GM20000 (cell line): ENCODE measurements at places on chromosomes 5 and 9.
A peak's percentile ranks its signal among the peaks of the same experiment; 100 is the strongest.

DNA sequence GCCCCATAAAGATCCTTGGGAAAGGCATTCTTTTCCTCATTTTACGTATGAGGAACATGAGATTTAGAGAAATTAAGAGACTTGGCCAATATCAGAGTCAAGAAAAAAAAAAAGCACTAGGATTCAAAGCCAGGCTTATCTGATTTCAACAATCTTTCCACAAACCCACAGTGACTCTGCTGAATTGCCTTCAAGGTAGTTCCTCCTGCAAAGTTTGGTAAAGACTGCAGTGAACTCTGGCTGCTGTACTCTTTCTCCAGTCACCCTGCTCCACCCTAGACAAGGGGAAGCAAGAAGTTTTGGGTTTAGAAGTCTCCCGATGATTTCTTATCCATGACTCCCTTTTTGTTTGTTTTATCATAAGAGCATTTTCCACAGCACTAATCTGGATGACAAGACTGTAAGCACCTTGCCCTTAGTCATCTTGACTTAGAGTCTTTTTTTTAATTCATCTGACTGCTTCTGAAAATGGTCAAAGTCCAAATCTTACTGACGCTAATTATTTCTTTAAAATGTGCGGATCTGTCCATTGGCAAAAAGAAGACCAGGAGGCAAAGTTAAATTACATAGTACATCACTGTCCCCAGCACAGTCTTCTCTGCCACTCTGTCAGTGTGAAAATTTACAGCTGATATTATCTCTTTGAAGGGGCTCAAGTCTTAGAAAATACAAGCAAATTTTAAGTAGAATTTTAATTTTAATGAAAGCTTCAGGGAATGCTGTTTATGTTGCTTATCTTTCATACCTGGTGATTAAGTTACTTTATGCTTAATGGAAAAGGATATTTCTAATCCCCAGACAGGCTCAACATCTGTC lies 180.1 kb downstream of the TTLL11 start:
- no peak for DNase-seq

DNA sequence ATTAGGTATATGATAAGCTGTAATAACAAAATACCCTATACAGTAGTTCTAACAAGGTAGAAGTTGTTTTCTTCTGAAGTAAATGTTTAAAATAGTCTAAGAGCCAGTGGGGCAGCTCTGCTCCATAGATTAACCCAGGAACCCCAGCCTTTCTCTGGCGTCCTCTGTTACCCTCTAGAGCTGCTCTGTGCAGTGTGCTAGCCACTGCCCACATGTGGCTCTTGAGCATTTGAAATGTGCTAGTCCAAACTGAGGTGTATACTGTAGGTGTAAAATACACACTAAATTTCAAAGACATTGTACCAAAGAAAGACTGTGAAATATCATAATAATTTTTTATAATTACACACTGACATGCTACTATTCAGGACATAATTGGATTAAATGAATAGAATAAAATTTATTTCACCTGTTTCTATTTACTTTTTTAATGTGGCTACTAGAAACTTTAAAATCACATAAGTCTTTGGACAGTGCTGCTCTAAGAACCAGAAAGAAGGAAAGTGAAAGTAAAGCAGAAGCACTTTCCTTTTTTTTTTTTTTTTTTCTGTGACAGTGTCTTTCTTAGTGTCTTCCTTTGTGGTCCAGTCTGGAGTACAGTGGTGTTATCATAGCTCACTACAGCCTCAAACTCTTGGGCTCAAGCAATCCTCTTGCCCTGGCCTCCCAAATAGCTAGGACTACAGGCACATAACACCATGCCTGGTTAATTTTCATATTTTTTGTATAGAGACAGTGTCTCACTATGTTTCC lies 39.3 kb downstream of the RAI14 start:
- DNase-seq, result no peak

DNA sequence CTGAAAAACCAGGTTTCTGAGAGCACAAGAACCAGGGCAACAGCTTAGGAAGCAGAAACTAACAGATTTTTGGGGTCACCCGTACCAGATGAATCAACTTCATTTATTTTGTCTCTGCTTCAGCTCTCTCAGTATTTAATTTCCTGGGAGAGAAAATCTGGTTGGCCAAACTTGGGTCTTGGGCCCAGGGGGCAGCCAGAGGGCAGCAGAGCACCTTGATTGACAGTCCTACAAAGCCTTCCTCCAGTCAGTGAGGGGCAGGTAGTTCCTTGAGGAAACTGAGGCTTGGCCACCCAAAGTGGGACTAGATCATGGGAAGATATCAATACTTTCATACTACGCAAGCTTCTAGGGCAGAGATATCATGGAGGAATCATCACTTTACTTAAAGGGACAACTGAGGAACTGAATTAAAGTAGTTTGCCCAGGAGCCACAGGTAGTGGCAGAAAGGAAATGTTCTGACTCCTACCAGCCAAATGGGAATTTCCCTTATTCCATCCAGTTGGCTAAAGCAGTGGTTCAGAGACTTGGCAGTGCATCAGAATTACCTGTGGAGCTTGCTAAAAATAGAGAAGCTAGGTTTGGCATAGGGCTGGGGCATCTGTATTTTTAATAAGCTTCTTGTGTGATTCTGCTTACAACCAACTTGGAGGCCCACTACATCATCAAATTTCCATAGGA lies 21.5 kb upstream of the ARHGAP26 start:
- peak; percentile 39 for DNase-seq

- DNase-seq, result no peak
Observed at GRCh38 chr9:131679261-131680020, 60.4 kb downstream of the RAPGEF1 start.

- no peak for DNase-seq
Observed at GRCh38 chr9:83715221-83715620, 7.5 kb upstream of the UBQLN1 start.

- DNase-seq, result no peak
Observed at GRCh38 chr5:59095480-59095879, 512.6 kb downstream of the RAB3C start.

- no peak for DNase-seq
Observed at GRCh38 chr9:98391867-98392266, 136.4 kb upstream of the TBC1D2 start.

DNA sequence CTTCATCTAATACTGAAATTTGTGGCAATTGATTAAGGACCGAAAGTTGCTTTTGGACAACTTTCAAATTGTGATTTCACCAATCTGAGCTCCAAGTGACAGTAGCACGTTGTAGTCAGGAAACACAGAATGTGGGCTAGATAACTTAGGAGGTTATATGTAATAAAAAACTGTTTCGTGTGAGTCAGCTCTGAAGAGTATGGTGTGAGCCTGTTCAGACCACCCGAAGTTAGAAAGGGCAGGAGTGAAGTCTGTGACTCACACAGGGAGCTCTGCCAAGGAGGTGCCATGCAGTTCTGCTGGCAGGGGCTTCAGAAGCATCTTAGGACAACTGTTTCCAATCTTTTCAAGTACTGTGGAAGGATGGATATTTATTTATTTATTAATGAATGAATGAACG lies 16.4 kb upstream of the ZBTB34 start:
- DNase-seq, result no peak

DNA sequence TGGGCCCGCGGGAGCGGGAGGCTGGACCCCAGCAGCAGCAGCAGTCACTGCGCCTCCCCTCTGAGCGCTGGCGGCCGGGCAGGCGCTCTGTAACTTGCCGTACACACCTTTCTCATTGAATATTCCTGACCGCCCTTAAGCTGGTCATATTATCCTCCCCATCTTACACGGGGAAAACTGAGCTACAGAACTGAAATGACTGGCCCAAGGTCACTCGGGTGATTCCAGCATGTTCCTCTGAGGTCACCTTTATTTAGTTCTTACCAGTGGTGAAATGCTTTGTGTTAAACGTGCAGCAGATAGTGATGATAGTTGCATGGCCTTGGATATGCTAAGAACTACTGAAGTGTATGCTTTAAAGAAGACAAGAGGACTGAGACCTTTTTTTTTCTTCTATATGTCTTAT lies 607 bp downstream of the UQCRQ start:
- no peak for DNase-seq

DNA sequence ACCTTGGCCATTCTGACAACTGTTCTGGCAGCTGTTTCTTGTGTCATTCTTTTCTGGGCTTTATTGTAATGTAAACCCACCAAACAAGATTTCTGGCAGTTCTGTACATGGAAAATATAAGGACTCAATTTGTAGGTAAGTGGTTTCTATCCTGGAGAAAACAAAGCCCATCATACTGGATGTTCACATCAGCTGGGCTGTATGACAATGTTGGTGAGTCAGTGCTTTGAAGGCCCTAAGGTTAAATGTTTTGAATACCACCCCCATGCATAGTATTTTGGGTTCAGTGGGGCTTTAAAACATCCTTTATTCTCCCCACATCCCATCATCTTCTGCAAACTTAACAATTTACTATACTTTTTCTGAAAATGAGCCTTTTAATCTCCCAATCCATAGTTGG lies 52.5 kb downstream of the SH3GL2 start:
- DNase-seq, result no peak

GRCh38 chr5:1883120-1883924 lies 597 bp upstream of the IRX4 start:
- DNase-seq, result no peak

DNA sequence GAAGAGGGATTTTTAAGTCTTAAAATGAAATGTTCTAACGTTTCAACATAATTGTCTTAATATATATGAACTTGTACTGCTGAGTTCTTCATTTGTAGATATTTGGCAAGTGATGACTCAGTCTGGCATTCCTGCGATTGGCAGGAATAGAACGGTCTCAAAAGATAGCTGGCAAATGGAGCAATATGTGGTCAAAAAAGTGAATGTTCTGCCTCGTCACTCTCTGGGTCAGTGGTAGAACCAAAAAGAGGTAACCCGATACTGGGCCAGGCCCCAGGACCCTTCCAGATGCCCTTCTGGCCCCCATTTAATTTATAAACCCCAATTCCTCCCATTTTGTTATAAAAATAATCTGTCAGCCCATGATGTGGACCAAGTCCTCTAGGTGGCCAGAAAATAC lies 39.2 kb downstream of the ZNF366 start:
- DNase-seq, result no peak

DNA sequence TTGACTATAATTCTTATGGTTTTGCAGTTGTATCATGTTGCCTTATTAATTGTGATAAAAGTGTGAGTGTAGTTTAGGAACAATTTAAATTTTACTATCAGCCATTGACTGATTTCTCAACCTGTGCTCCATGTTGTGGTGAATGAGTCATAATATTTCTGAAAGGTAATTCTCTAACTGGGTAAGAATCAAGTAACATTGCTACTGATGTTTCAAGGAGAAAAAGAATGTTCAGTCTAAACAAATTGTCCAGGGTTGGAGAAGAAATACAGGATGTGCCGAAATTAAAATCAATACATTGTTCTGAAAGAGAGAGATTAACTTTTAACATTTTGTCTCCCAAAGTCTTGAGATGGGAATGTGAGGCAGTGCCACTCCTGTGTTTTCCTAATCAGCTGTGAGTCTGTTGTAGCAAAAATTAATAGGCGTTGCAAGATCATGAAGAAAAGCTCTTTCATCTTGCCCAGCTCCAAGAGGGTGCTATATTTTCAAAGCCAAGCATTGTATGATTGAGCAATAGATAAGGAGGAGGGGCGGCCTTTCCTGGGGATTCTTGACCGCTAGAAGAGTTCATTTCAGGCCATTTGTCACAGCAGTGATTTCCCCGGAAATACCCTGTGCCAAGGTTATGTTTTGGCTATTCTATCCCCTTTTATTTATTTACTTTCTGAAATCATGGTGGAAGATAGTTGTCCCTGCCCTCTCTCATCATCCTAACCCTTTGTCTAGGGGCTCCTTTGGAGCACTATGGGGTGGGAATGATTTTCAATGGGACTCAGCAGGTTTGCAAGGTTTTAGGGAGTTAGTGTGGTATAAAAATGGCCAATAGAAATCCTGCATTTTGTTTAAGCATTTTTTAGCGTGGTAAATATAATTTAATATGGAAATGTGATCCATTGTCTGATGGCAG lies 151.6 kb downstream of the FOCAD start:
- DNase-seq, result no peak

DNA sequence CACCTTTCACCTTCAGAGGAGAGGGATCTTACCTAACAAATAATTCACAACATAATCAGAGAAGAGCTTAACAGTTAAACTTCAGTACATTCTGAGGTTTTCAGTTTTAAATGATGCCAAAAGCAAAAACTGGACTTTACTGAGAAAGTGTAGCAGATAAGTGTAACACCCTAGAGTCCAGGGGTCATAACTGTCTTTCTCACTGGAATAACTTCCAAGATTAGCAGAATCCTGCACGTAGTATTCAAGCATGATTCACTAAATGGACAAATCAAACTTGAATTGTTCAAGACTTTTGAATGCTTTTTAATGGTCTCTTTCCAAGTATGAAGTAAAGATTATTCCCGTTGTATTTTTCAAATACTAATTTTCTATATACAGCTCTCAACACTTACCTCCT lies 180.1 kb upstream of the NREP start:
- no peak for DNase-seq

- no peak for DNase-seq
Observed at GRCh38 chr9:104779334-104779733, 15.4 kb downstream of the NIPSNAP3B start.

DNA sequence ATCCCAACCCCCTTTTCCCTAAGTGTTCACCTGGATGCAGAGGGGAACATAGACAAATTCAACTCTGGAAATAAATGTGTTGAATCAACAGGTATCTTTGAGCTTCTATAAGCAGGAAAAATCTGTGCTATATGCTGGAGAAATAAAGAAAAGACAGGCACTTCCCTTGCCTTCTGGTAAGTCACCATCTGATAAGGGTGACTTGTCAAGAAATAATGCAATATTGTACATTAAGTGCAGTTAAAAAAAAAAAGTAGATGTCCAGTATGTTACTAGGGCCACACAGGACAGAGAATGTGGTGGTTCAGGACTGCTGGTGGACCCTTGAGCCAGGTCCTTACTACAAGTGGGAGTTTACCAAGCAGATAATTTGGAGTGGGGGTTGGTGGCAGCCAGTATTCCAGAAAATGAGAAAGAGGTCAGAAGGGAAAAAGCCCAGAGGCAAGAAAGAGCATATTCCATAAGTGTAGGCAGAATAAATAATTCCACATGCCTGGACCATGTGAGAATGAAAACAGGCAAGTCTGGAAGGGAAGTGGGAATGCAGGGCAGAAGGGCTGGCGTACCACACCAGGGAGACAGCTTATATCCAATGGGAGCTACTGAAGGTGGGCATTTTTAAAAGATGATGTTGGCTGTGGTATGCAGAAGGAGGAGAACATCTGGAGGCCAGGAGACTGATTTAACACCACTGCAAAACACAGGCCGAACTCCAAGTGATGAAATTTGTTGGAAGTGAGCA lies 209.9 kb downstream of the SEMA5A start:
- DNase-seq, result no peak

DNA sequence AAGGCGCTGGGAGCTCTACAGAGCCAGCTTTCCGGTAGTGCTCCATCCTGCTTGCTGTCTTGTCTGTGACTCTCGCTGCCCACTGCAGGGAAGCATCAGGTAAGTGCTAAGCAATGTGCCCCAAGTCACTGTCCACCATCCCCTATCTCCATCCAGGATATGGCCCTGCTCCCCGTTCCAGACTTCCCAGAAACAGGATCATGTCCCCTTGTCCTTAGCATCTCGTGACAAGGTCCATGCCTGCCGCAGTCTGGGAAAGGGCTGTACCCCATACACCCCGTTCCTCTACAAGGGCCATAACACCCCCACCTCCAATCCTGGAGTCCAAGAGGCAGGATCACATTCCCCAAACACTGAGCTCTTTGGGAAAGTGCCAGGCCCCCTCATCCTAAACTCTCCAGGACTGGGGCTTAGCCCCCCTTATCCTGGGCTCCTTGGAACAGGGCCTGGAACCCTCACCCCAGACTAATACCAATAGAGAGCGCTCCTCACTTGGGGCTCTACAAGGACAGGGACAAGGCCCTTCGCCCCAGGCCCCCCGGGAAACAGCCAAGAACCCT lies 566 bp downstream of the RPP25L start:
- no peak for DNase-seq

GRCh38 chr5:171484460-171484899 lies 65.0 kb downstream of the FGF18 start:
- peak; percentile 70 for DNase-seq

- DNase-seq, result no peak
Observed at GRCh38 chr5:766666-767431, 17.7 kb downstream of the ZDHHC11B start.
